Stimulated activated CD8-positive, alpha-beta memory T cell treated with anti-CD3 and anti-CD28 coated beads, Interleukin-4, amount 100 ng/mL, for 1 hour (primary cell): ENCODE measurements at places on chromosomes 5 and 9.
A peak's percentile ranks its signal among the peaks of the same experiment; 100 is the strongest.

DNA sequence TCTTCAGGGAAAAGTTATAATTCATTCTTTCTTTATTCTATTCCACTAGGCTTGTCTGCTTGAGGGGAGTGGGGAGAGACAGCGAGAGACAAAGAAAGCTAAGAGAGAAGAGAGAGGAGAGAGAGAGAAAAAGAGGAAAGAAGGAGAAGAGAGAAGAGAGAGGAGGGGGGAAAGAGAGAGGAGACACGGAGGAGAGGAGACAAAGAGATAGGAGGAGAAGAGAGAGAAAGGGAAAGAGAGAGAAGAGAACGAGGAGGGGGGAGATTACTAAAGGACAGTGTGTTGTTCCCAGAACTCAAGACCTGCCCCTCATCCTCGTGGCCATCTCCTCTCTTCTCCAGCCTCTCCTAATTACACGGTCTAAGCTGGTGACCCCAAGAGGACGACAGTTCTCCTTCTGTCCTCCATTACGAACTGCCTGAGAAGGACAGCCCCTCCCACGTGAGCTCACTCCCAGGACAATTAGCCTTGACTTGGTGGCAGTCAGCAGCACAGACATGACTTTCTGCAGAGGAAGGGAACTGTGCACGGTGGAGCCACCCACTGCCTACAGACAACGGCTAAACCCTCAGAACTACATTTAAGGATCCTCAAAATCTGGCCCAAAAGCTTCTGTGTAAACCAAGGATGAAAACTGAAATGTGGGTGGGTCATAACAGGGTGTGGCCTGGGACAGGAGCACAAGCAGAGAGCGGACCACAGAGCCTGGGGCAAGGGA is 99.1 kb downstream of the COL23A1 start:
- DNase-seq, result no peak

DNA sequence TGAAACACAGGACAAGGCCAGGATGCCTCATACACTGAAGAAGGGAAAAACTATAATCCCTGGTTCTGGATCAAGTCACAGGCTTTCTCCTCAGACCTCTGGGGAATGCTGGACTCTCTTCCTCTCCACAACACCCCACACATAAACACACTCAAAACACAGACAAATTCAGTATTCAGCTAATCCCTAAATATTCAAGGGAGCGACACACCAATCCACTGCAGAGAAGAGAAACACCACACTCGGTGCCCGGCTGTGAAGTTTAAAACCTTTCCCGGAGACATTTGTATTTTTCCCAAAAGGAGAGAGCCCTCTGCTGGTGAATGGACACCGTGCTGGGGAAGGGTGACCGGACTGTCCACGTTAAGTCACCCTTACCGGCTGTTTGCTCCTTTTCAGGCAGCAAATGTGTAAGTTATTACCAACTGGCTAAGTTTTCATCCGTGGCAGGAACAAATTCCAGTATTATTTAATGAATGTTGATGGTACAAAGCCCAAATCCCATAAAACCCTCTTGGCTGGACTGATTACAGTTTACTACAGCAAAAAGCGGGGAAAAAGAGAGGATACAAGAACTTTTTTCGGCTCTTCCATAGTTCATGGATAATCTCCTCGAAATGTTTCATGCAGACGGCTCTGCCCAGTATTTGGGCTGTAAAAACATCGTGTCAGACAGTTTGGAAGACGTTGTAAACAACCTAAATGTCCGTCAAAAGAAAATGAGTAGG is 130.9 kb upstream of the SLC30A5 start:
- DNase-seq, result no peak

DNA sequence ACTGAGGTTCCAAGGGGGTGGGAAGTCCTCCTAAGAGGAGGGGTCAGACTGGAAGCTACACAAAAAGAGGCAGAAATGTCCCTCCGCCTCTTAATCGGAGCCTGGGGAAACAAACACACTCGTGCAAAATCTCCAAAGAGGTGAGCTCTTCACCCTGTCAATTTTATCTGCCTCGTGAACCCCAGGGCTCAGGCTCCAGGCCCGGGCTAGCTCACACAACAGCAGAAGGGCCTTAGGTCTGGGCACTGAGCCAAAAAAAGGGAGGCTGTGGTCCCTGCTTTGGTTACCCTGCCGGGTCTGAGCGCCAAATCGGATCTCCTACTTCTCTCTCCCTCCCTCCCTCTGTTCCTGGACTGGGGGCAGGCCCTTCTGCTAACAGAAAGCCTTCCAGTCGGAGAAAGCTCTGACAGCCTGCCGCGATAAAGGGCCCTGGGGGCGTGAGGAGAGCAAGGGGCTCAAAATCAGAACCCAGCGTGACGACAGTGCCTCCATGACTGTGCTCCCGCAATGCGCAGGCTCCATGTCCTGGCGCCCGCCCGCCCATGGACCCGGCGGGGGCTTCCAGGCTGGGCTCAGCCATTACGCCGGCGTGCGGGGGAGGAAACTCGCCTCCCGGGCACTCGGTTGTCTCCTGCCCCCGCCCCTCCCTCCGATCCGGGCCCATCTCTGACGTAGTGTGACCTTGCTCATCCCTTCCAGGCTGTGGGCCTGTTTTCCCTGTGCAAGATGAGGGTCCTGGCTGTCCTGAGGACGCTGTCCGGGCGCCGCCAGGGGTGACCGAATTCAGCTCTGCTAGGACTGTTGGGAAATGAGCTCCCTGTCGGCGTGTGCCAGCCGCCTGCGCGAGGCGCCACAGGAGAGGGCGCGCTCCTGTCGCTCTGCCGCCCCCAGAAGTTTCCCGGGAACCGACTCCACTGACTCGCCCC is 865 bp upstream of the SLC22A4 start:
- DNase-seq, result peak; percentile 43

DNA sequence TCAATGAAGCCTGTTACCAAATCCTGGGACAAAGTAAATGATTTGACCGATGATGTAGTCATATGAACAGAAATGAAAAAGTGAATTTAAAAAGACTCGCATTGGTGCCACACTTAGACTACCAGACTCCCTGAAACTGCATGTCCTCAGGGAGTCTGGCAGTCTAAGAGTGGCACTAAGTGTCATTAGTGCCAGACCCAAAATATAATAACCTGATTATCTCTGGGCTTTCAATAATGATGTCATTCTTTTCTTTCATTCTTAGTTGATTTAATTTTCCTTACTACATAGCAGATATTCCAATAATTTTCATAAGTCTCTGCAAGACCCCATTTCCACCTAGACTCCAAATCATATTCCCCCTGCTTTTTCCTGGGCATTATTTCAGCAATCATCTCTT is 59.0 kb downstream of the OR2K2 start:
- DNase-seq, result no peak

GRCh38 chr5:9445826-9446388 is 100.0 kb downstream of the SEMA5A start:
- DNase-seq, result no peak

GRCh38 chr9:35029241-35029640 is 39.7 kb downstream of the DNAJB5 start:
- DNase-seq, result no peak

DNA sequence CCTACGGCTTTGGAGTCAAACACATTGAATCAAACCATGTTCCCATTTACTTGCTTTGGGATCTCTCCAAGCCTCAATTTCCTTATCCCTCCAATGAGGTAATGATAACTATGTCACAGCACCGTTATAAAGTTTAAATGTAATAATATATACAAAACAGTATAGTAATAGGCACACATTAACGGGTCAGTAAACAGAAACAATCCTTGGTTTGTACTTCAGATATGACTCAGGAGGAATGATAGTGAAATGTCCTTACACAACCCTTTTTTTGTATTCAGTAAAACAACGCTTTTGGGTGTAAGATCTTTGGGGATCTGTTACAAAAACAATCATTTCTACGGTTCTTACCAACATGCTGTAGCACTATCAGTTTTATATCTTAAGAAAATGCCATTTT is 178.5 kb upstream of the GNA14 start:
- DNase-seq, result no peak

- DNase-seq, result no peak
Measured at GRCh38 chr5:161022151-161022550, 170.1 kb upstream of the ATP10B start.

GRCh38 chr5:112472614-112473013 is 53.5 kb upstream of the EPB41L4A start:
- DNase-seq, result no peak

GRCh38 chr5:139472386-139473030 is 1.7 kb downstream of the SMIM33 start:
- DNase-seq, result no peak

DNA sequence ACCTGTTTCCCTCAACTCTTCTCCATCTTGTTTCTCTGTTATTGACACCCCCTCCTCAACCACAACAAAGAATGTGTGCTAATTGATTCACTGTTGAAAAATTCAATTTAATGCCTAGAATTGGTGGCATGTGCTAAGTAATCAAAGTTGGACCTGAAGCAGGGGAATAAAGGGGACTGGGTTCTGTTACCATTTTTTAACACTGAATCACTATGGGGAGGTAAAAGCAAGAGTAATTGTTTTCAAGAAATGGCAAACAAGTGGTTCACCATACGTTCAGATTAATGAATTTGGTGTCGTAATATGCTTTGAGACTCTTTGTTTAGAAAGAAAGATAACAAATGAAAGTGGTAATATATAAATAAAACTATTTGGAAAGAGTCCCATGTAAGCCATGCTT is 17.0 kb upstream of the SSBP2 start:
- no peak for DNase-seq

- no peak for DNase-seq
Measured at GRCh38 chr9:2704504-2704903, 12.8 kb upstream of the KCNV2 start.

GRCh38 chr5:884345-885126 is 8.1 kb downstream of the BRD9 start:
- DNase-seq, result no peak

DNA sequence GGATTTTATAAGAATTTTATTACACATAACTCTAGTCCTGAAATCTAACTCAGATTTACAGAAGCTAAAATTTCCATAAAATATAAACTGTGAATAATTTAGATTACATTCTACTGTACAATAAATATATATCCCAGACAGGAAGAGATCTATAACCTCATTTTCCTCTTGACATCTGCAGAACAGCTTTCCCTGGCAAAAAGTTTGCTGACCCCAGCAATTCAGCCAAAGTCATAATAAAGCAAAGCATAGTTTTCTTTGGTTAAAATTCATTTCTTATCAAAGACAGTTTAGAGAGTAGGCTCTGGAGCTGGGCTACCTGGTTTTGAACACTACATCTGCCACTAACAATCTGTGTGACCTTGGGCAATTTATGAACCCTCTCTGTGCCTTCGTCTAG is 372.5 kb downstream of the CAAP1 start:
- no peak for DNase-seq

DNA sequence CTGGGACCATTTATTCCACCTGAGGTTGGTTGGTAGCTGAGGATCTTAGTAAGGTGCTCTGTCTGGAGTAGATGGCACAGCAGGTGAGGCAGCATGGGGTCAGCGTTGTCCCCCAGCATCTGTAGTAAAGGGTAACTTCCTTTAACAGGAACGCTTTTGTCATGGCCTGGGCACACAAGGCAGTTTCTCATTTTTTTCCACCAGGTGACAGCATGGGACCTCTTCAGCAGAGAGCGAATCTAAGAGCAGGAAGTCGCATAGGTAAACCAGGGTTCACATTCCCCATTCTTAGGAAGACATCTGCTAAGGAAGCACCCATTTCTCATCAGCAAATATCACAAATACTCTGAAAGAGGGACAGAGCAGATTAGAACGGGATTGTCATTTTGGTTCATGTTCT is 56.5 kb downstream of the GPR107 start:
- DNase-seq, result no peak

- DNase-seq, result no peak
Measured at GRCh38 chr5:1524799-1525623, 1.3 kb upstream of the LPCAT1 start.

DNA sequence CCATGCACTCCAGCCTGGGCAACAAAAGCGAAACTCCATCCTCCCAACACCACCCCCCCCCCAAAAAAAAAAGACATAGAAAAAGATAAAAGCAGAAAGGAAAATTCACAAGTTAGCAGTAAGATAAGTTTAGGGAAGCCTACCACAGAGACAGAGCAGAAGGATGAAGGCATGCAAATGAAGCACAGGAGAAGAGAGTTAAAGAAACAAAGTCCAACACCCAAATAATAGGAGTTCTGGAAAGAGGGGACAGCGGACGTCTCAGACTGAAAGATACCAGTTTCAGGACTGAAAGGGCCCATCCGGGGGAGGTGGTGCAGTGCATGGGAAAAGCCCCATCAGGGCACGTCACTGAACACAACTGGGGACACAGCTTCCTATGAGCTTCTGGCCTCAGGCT is 54.3 kb downstream of the OTULIN start:
- no peak for DNase-seq

DNA sequence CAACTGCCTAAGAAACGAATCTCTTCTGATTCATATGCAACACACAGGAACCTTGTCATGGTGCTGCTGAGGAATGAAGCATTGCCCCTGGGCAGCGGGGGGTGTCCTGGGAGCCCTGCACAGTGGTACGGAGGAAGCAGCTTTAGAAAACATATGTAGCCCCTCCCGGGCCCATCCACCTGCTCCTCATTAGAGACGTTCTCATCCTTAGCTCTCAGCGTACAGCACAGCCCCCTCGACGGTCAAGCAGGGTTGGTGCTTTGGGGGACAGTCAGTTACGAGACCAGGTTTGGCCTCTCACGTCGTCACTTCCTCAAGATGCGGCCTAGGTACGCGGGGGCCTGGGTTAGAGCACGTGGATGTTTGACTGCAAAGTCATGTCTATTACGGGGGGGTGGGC is 28.4 kb upstream of the LAMC3 start:
- DNase-seq, result no peak

- no peak for DNase-seq
Measured at GRCh38 chr5:169980418-169981053, at the start of gene INSYN2B. INSYN2B (minus strand) TSS chr5:169980495; CDS start chr5:169883898, 96,597 bp downstream.

- DNase-seq, result no peak
Measured at GRCh38 chr5:127101533-127101932, 28.2 kb upstream of the C5orf63 start.

- no peak for DNase-seq
Measured at GRCh38 chr5:113140837-113141671, 164.5 kb downstream of the DCP2 start.

- no peak for DNase-seq
Measured at GRCh38 chr9:89498852-89499480, 1.1 kb upstream of the SEMA4D start.

DNA sequence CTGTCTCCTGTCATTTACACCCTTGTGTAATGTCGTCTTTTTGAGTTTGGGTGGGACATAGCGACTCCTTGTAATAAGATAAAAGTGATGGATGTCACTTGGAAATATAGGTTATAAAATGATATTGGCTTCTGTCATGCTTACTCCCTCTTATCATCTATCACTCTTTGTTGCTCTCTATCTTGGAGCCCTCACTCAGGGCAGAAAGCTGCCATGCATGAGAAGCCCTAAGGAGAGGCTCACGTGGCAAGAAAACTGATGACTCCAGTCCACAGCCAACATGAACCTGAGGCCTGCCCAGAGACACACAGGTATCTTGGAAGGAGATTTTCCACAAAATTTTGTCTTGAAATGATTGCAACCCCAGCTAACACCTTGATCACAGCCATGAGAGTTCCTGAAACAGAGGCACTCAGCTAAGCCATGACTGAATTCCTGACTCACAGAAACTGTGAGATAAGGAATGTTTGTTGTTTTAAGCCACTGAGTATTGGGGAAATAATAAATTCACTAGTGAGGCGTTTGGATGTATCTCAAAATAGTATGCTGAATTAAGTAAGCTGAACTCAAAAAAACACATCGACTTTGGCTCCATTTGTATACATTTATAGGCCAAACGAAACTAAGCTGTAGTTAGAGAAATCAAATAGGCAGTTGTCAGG is 216.7 kb downstream of the CDH18 start:
- no peak for DNase-seq
